ENCODE measurements at places on chromosomes 11 and 22.
A peak's percentile ranks its signal among the peaks of the same experiment; 100 is the strongest.

DNA sequence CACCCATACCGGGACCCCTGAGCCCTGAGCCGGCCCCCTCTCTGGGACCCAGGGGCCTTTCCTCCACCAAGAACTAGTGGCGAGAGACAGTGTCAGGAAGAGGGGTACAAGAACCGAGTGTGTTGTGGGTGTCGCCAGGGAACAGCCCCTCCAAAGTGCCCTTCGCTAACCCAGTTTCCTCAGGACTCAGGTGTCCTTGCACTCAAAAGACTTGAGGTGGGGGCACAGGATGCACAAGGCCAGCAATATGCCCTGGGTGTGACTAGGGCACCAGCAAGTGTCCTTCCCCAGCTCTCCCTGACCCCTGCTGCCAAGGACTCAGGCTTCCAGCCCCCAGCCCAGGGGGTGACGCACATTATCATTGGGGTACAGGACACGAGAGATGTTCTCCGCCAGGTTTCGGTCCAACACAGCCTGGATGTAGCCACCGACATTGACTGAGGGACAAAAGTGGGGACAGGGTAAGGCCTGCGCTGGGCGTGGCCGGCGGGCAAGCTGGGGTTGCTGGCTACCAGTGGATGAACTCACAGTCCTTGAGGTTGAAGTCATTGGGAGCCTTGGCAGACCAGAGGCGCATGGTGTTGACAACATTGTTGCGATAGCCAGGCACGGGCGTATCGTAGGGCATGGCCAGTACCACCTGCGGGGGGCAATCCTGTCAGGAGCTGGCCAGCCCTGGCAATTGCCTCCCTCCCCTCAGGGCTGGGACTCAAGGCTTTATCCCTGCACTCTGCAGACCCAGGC is 4.7 kb downstream of the PYGM start:
- DNase-seq, result no peak

DNA sequence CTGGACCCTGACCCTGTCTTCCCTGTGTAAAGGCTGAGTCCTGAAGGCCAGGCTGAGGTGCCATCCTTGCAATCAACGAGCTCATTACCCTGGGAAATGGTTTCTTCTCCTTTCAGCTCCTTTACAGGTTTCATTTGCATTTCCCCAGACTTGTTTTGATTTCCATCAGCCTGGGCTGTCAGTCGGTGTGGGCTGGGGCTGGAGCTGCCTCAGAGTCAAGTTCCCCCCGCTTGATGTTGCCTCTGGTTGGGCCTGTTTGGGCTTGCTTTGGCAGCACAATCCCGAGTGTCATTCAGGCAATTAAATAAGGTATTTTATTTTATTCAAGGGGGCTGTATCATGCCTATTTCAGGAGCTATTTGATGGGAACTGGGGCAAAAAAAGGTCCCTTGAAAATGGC is 424.9 kb downstream of the INSC start:
- no peak for DNase-seq

DNA sequence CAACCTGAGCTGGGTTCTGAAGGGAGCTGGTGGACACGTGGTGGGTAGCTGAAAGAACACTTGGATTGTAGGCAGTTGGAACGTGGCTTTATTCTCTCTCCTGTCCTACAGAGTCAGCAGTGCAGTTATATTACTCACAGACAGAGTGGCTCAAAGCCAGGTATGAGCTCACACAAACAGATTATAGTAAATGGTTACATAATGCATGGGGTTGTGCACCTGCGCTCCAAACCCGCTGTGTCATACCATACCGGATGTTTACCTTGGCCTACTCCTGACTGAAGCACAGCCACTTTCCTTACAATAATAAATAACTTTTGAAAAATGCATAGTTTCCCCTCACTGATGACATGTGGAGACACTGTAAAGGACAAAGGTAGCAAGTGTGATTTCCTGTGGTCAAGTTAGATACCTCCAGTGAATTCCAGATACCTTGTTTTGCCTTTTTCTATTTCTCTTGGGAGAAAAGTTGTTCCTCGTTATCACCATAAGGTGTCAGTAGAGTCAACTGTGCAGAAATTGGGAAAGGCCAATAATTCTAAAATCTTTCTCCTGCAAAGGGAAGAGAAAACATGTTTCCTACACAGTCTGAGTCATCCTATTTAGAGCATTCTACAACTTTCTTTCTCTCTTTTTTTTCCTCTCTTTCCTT is 13.5 kb downstream of the MS4A6A start:
- DNase-seq, result no peak

DNA sequence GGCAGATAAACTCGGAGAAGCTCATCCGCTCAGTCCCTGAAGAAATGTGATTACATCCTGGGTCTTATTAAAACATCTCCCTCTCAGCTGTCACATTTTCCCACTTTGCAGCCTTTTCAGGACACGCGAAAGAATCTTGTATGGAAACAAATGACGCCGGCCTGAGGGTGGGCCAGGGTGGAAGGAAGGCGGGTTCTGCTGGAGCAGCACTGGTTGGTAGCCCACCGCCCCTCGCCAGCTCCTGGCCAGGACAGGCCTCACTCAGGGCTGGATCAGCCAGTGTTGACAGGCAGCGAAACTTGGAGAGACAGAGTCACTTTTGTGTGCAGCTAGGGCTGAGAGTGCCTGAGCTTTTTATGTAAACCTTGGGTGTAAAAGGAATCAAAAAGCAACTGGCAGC is 371.8 kb downstream of the TBC1D22A start:
- DNase-seq, result no peak

DNA sequence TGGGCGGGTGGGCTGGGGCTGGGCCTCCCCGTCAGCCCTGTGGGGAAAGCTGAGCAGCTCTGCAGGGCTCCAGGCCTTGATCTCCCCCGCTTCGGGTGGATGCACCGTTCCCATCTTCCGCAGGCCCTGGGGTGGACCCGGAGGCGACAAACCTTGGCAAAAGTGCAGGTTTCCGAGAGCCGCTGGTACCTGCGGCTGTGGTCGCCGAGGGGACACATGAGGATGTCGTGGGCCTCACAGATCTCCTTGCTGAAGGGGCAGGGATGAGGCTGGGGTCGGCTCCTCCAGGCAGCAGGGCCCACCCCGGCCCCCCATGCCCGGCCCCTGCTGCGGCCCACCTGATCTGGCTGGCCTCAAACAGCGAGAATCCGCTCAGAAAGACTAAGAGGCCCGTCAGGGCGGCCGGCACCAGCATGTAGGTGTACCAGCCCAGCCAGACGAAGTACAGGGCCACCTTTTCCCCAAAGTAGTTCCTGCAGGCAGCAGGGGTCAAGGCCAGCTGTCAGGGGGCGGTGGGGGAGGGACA is 11.8 kb downstream of the ANO9 start:
- DNase-seq, result no peak

DNA sequence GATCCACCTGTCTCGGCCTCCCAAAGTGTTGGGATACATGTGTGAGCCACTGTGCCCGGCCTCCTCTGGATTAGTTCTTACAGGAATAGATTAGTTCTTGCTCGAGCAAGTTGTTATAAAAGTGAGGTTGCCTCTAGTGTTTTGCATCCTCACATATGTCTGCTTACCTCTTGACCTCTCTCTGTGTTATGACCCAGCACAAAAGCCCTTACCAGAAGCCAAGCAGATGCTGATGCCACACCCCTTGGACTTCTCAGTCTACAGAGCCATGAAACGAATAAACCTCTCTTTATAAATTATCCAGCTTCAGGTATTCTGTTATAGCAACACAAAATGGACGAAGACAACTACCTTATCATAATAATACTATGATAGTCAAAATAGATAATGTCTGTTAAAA is 22.4 kb upstream of the FDX1 start:
- DNase-seq, result no peak

GRCh38 chr11:96063053-96063452 is 139.1 kb upstream of the MTMR2 start:
- no peak for DNase-seq

- peak; percentile 70 for DNase-seq
Measured at GRCh38 chr11:61028135-61028729, 56.8 kb downstream of the CD6 start.

GRCh38 chr22:47621253-47621652 is 858.8 kb downstream of the TBC1D22A start:
- DNase-seq, result no peak

DNA sequence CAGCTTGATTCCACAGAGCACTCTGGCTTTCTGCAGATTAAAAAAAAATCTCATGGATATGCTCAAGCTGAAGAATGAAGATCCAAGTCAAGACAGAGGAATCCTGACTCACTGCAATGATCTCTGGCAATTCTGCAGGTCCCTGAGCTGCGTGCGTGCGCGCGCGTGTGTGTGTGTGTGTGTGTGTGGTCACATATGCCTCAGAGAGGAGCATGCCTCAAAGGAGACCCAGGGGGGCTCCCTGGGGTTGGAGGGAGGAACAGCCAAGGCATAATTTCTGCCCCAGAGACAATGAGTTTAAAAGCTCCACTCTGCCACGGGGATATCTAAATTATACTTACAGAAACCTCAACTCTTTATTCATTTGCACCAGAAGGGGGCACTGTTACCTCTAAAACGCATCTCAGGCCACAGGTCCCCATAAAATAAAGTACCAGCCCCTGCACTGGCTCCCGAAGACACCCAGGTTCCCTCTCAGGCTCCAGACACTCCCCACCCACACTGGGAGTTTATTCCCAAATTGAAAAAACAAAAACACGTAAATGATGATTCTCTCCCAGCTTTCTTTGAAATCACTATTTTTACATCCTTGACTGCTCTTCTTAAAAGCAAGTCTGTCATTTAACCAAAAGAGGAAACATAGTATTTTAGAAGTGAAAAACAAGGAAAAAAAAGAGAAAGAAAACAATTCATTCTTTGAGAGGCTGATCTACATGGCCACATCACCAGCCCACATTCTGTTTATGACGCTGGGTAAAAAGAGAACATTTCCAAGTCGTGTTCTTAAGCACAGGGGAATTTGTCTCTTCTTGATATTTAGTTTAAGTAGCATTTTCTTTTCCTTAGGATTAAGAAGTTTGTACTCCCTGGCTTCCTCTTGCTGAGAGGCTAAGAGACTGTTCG is 401.0 kb downstream of the LARGE1 start:
- DNase-seq, result no peak

Measured in stimulated activated CD4-positive, alpha-beta T cell treated with anti-CD3 and anti-CD28 coated beads, TNF-alpha, amount 100 ng/mL, for 24 hours (primary cell).